ENCODE measurements at places on chromosomes 3 and 15.
A peak's percentile ranks its signal among the peaks of the same experiment; 100 is the strongest.

DNA sequence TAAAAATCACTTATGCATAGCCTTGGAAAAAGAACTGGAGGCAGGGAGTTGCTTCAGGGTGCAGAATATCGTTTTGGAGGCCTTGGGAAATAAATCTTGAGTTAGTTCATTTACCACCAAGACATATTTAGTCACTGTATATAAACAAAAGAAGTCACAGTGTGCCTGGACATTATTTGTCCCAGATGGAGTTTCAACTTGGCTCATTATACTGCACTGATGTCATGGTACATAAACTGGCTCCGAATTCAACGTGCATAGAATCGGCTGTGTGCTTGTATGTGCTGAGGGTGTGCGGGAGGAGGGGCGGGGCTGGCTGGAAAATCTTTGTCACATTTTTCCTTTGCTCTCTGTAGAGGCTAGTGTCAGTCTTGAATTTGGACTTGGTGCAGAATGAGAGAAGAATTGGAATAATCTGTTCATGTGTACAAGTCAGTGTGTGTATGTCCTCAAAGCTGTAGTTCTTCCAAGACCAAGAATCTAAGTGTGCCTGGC is 86.6 kb downstream of the FNDC3B start:
- no peaks in the 10 kb centered on the region for H3K36me3 ChIP-seq
- peak overlapping the region; percentile 9 for H3K27ac ChIP-seq

DNA sequence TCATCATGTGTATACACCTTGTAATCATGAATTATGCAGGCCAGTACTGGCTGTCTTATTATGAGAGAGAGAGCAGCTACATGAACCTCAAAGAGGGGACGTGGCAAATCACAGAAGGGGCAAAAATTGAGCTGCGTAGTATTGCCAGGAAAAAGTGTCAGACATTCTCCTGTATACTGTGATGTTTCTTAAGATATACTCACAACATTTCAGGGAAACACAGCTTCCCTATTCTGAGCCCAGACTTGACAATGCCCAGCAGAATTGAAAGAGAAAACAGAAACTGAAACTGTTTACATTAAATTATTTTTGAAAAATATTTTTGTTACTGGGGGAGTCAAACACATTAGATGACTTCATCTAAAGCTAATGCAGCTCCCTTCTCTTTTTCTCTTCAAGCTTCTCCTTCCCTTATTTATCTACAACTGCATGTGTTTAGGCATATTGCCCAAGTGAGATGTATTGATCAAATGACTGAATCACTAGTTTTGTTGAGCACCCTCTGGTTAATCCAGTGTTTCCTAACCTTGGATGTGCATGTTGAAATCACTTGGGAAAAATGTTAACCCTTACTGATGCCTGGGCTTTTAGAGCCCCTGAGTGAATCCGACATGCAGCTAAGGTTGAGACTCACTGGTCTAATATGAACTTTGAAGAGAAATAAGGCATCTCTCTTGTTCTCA is 39.5 kb downstream of the CADPS start:
- no peaks in the 10 kb centered on the region for H3K4me1 ChIP-seq
- H3K27me3 ChIP-seq: no peaks in the 10 kb centered on the region
- no peak overlapping the region for H3K27ac ChIP-seq

DNA sequence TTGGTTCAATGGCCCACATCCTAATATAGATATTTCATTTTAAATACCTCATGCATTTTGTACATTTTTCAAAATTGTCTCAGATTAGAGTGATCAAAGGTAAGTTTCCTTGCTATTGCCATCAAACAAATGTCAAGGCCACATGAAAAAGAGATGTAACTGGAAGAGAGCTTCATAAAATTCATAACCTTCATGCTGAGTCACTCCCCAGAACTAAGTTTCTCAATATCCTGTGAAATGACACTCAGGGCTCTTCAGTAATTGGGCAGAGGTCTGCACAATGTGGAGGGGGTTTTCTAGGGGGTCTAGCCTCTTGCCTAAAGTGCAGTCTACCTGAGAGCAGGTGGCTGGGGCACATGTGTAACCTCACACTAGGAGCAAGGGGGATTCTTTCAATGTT is 152.2 kb upstream of the SLC2A2 start:
- no peaks in the 10 kb centered on the region for H3K36me3 ChIP-seq
- no peaks in the 10 kb centered on the region for H3K27me3 ChIP-seq
- no peaks in the 10 kb centered on the region for H3K4me1 ChIP-seq
- no peak overlapping the region for H3K4me3 ChIP-seq

DNA sequence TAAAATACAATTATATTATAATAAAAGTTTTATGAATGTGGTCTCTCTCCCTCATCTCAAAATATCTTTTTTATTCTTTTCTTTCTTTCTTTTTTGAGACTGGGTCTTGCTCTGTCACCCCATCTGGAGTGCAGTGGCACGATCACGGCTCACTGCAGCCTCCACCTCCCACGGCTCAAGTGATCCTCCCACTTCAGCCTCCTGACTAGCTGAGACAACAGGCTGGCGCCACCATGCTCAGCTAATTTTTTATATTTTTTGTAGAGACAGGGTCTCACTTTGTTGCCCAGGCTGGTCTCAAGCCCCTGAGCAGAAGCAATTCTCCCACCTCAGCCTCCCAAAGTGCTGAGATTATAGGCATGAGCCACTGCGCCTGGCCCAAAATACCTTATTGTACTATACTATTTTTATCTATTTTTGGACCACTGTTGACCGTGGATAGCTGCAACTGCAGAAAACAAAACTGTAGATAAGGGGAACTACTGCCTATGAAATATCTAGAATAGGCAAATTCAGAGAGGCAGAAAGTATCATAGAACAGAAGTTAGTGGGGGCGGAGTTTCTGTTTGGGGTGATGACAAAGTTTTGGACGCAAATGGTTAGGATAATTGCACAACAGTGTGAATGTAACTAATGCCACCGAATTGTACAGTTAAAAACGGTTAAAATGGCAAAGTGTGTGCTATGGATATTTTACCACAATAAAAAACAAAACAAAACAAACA is 66.6 kb downstream of the SLC12A8 start:
- H3K4me1 ChIP-seq: peaks cover 13% of the 10 kb centered on the region
- DNase-seq: no peak
- H3K4me3 ChIP-seq: no peak overlapping the region
- H3K36me3 ChIP-seq: no peaks in the 10 kb centered on the region
